Prostate gland (tissue), 2 donors: ENCODE measurements at places on chromosomes 16 and 17. TPM values are rescaled to one million over a fixed set of nuclear protein-coding genes. Genes with fewer than 3 reads are reported as not detected.

The PDILT gene
- 0.87 TPM for total RNA-seq

DNA sequence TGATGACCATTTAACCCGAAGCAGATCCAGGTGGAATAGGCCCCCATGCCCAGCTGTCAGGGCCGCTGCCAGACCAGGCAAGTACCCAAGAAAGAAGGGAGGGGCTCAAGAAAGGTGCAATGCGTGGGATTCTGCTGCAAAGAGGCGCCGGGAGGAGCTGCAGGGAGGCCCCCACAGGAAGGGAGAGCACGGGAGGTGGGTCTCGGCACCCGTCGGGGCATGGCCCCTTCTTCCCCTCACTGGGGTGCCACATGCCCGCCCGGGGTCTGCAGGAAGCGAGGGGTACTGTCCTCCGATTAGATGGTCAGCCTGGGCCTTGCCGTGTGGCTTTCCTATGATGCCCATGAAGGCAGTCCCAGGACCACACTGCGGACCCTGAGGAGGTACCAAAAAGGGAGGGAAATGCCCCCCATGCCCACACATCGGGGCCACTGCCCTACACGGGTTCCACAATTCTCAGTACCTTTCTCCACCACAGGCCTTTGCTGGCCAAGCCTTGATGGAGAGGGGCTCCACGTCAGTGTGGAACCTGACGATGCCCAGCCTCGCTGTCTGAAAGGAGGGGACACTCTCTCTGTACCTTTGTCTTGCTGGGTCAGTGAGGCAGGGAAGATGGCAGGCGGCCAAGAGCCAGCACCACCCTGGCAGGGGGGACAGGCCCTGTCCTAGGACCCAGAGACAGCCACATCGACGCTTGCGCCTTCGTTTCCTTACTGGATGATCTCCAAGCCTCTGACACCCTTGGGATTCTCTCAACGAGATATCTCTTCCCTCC is 45.5 kb upstream of the DNAH17 start:
- no peak for DNase-seq

The HSPB9 gene
- 0.18 TPM for total RNA-seq

The ZNF597 gene
- 9.5 TPM for total RNA-seq

DNA sequence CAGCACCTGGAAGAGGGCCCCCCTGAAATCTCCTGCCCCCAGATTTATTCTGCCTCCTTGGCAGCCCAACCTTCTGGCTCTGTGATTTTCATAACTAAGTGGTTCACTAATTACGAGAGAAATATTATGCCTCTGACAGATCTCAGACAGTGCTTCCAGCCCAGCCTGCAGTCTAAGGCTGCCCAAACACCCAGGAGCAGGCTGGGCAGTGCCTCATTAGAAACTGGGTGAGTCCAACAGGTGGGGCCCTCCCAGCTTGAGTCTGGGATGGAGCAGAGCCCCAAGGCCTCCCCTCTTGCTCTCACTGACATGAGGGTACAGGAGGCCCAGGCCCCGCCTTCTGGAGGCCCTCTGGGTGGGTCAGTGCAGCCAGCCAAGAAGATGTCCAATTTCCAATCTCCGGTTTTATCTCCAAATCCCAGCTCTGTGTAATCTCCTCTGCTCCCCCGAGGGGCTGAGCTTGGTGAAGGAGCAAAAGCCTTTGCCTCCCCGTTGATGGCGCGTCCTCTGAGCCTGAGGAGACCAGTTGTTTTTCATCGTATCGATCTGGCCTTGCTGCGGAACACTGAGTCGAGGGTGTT is 20.1 kb upstream of the ABCC3 start:
- no peak for DNase-seq

The TRPV3 gene
- not detected for total RNA-seq

The TXNL4B gene
- 14.1 TPM for total RNA-seq

The ACSM3 gene
- 99.6 TPM for total RNA-seq

The TBC1D3H gene
- 0.91 TPM for total RNA-seq
